ENCODE measurements at places on chromosomes 11 and 22.

DNA sequence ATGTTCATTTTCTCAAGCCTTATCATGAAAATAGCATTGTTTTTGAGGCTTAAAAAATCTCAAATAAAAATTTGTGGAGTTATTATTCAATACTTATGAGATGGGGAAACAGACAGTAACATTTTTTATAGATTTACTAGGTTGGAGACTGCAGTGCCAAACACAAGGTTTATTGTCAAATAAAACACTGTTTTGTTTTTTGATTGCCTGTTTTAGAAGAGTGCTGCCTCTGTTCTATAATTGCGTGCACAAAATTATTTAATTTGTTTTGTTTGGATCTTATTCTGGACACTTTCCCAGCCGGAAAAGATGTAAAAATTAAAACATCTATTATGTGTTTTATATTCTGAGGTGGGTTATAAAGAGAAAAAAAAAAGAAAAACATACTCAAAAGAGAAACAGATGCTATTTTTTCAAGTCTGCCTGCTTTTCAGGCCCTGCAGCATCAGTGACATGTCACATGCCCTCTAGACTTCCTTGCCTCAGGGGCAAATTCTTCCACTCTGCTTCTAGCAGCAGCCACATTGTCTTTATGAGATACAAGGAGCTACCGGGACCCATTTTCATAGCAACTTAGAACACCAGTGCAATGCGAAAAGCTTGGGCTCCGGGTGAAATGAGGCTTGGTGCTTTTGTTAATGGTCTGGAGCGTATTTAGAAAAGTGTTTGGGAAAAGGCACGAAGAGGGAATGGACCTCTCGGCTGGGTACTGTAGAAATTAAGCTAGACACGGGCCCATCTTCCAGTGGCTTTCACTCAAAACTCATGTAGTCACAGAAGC lies 77.5 kb downstream of the EFCAB6 start:
- DNase-seq: no peak

GRCh38 chr11:68460741-68461574 lies at the start of gene PPP6R3:
PPP6R3 (plus strand) TSS chr11:68460752; CDS start chr11:68537665, 76,913 bp downstream.
- no peak for DNase-seq

GRCh38 chr22:22343581-22344296 lies 99.2 kb downstream of the VPREB1 start:
- no peak for DNase-seq

- DNase-seq: no peak
Measured at GRCh38 chr11:102926517-102926916, 29.0 kb downstream of the MMP13 start.

DNA sequence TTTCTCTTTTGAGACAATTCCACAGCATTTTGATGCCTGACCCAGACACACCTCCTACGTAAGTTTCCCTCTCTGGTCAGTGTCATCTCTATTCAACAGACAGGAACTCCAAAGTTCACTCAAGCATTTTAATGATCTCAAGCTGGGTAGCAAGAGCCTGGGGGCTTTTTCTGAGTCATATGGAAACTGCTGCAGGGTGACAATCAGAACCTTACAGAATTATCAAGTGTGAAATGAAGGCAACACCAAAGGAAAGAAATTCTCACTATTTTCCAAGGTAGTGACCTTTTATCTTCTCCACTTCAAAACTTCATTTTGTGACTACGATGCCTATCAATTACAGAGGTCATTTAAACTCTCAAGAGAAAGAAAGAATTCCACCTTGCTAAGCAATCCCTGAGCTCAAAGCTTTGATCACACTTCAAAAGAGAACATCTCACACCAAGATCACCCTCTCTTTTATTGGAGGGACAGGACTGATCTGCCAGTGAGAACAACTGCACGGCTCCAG lies 229.0 kb upstream of the ZC3H12C start:
- no peak for DNase-seq

- DNase-seq: no peak
Measured at GRCh38 chr11:82978422-82979099, 77.0 kb downstream of the DDIAS start.

DNA sequence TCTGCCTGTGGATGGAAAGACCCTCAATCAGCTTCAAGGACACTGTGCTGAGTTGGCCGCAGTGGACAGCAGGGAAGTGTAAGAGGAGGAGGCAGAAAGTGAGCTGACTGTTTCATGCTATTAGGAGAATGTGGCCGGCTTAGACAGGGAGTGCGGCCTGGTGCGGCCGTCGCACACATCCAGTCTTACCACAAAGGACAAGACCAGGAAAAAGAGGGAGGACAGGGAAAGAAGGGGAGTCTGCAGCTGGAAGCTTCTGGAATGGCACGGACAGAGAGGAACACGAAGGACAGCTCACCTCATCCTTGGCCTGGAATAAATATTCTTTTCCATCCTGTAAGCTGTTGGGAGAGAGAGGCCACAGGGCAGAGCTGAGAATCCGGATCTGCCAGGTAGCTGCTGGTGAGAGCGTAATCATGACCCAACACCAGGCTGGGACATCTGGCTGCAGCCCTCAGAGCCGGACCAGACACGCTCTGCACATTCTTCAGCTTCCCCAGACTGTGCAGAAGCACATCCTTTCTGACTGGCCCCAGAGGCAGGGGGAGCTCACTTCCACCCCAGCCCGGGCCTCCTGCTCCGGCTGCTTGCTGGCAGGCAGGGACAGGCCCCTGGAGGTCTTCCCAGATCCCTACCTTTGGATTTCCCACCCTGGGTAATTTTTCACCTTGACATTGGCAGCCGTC lies 8.6 kb upstream of the RBM4B start:
- DNase-seq: no peak
